Fibroblast of upper back skin (primary cell): ENCODE measurements at places on chromosomes 3 and 15.

DNA sequence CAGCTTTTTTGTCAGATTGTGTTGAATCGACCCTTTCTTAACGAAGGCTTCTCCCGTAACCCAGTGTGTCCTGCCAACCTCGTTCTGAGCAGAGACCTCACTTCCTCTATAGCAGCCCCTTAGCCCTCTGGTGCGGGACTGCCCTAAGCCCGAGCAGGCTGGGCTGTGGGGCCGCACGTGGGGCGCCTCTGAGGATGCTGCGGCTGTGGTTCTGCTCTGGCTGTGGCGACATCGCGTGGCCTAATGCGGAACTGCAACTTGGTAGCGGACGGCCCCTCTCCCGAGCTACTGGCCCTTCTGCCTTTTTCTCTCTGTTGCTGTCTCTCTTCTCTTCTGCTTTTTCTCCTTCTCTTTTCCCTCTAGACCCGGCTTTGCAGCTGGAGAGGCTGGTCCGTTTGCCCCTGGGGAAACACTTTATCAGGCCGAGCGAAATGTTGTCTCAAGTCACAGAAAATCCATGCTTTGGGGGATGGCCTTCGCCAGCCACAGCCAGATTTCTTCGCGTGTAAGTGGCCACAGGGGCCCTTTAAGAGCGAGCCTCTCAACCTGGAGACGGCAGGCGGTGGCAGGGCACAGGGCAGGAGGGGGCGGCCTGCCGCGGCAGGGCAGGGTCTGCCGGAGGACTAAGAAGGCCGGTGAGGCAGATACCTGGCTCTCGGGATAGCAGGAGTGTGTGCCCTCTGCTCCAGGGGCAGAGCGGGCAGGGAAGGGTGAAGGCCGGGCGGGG, 19.4 kb upstream of the KIF23 start:
- peak; percentile 69 for DNase-seq

- no peak for DNase-seq
Observed at GRCh38 chr3:130627143-130627855, 110.3 kb downstream of the COL6A6 start.

DNA sequence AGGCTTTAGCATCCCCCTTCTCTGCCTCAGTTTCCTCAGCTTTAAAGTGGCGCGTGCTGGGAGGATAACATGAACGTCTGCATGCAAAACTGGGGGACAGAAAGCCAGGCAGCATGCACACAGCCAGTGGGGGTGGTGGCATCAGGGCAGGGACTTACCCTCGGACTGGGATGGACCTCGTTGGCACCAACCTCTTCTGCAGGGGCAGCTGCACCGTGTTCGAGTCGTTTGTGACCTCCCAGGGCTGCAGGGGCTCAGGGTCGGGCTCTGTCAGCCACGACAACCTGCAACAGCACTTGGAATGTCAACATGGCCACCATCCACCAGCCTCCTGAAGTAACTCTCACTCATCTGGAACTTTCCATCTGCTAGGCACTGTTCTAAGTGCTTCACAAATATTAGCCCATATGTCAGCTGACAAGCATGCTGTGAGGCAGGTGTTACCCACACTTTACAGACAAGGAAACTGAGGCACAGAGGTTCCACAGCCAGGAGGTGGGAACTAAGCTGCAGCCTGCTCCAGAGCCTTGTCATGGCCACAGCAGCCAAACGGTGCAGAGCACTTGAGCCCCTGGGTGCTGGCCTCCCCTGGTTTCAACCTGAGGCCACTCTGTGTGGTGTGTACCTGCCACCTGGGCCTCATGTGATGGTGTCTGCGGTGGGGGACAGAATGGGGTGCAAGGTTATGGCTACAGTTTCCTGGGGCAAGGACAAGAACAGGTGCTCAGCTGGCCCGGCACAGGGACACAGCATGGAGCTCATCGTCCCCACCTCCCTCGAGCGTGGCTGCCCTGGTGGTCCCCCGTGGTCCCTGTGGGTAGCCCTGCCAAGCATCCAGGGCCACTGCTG, 6.7 kb downstream of the C3orf22 start:
- DNase-seq = no peak

- DNase-seq = no peak
Observed at GRCh38 chr3:4634894-4635293, 141.7 kb downstream of the ITPR1 start.

DNA sequence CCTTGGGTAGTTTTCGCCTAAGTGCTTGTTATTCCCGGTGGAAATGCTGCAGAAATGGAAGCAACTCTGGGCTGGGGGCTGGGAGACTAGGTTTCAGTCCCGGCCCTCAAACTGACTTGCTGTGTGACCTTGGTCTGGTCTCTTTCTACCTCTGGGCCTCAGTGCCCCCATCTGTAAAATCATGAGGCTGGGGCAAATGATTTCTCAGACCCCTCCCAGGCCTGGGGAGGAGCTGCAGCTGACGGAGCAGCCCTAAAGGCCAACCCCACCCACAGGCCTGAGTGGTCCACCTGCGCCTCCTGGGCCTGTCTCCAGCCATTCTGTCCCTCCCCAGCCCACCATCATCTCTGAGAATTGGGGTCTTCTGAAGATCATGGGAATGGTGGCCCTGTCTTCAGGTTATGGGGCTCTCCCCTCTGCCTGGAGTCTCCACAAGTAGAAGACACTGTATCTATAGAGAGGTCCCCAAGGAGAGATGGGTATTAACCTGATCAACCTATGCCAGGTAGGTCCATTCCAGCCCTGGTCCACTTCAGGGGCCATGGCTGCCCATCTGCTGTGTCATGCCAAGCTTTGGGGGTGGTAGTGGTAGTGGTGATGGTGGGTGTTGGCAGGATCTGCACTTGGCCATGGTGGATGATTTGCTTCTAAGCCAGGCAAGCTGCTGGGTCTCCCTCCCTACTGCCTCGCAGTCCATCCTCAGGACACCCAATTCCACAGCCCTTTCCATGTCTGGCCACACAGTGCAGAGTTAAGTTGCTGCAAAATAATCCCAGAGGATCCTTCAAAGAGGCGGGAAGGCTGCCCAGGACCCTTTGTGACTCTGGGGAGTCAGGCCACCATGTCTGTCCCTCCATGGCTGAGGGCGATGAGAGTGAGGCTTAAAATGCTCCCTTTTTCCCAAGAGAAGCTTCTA, 46.0 kb downstream of the ITGA11 start:
- DNase-seq = no peak

DNA sequence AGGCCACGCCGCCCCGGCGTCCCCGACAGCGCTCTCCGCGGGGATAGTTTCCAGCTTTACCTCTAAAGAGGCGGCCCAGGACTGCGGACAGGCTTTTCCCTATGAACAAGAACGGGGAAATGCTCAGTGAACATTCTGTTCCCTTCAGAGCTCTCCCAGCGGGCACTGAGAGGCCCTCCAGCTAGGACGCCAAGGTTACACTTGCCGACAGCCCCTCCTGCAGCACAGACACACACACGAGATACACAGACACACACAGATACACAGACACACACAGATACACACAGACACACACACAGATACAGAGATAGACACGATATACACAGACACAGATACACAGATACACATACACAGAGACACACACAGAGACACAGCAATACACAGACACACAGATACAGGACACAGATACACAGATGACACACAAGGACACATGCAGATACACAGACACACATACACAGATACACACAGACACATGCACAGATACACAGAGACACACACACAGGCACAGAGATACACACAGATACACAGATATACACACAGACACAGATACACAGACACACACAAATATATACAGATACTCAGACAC, 533 bp upstream of the OCA2 start:
- DNase-seq = no peak

- no peak for DNase-seq
Observed at GRCh38 chr3:73228959-73229358, 167.5 kb downstream of the EBLN2 start.

GRCh38 chr15:45351227-45351626, 27.1 kb downstream of the GATM start:
- peak; percentile 2 for DNase-seq

GRCh38 chr3:71070497-71071463, 512.7 kb downstream of the FOXP1 start:
- DNase-seq = no peak

DNA sequence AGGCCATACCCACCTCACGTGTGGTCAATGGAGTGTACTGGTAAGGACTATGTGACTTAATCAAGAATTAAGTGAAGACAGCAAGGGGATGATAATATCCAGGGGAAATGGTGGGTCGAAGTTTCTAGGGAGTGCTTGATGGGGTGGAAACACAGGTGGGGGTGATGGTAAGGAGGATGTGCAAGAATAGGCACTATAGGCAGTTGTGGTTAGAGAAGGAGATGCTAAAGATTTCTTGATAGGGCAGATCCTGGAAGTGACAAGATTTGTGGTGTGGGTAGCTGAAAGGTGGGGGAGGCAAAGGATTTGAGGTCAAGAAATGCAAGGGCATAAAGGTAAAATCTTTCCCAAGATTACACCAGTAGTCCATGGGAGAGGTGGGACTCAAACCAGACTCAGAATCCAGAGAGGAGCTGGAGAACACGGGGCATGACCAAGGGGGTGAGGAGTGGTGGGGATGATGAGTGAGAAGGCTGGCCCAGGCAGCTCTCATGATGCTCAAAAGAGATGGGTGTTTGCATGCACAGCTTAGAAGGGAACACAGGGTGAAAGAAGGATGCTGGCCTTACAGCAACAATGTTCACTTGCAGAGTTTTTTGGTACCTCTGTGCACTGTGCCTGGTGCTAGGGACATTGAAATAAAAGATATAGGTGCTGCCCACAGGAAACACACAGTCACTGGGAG, 78.4 kb downstream of the CCR1 start:
- DNase-seq = no peak

GRCh38 chr3:171129827-171130226, 103.3 kb upstream of the SLC2A2 start:
- peak; percentile 62 for DNase-seq

- DNase-seq = peak; percentile 3
Observed at GRCh38 chr15:33675246-33675645, 293.1 kb upstream of the CHRM5 start.

DNA sequence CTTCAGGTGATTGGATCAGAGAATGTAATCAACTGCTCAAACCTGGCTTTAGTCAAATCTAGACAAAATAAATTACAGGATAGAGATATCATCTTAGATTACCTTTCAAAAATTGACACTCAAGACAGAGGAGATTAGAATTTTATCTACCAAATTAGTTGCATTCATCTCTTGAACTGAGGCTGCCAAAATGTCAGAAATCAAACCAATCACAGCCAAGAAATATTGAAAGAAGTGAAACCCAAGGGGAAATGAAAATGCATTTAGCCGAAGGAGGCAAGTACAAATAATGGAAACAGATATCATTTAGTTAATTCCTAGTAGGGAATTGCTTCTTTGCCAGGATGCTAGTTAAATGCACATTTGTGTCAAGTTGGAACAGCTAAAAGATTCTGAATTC, 261.1 kb upstream of the PDZRN3 start:
- DNase-seq = no peak

GRCh38 chr15:36793205-36793873, 213.9 kb downstream of the CDIN1 start:
- no peak for DNase-seq

- DNase-seq = peak; percentile 98
Observed at GRCh38 chr15:29612096-29612495, 210.2 kb downstream of the TJP1 start.

GRCh38 chr3:11140030-11140712, 14.1 kb upstream of the HRH1 start:
- peak; percentile 39 for DNase-seq

DNA sequence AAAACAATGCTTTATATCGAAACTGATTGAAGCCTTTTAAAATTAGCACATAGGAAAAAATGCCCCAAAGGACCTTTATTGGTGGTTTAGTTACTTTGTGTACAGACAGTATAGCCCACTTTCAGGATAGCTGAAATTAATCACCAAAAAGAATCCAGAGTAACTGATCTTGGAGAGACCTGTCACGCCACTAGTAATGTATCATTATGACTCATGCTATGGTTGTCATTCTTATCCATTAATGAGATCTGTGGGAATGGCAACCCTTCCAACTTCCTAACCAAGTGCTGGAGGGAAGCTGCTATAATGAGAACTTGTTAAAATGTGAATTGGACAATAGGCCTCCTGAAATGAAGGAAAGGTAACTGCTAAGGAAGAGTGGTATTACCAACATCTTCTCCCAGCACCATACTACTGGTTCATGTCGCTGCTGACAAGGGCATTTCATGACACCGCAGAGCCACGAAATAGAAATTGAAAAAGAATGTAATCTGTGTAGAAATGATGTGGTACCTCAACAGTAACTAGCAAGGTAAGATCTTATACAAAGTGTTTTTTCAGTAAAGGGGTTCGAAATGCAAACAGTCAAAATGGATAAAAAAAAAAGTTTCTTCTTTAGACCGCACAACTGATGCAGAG, 7.1 kb upstream of the EMC4 start:
- DNase-seq = peak; percentile 72

- DNase-seq = peak; percentile 5
Observed at GRCh38 chr3:42264399-42265058, 1.5 kb downstream of the CCK start.

DNA sequence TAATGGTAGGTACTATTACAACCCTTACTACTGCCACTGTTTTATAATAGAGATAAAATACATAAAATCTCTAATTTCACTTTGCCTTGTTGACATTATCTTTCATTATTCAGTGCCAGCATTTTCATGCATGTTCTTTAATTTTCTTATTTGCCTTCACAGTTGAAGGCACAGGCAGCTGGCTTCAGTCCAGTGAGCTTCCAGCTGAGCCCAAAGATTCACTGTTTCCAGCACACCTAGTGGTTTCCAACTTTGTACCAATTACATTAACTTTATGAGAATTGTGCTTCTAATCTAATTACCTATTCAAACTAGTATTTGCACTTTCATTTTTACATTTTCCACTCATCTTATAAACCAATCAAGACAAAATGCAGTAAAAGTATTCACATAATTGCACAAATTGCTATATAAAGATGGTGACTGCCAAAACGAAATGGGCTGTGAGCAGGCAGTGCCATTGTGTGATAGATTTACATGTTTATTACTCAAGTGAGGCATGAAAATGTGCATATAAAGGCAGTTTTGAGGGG, 228.3 kb downstream of the MFSD1 start:
- DNase-seq = no peak

DNA sequence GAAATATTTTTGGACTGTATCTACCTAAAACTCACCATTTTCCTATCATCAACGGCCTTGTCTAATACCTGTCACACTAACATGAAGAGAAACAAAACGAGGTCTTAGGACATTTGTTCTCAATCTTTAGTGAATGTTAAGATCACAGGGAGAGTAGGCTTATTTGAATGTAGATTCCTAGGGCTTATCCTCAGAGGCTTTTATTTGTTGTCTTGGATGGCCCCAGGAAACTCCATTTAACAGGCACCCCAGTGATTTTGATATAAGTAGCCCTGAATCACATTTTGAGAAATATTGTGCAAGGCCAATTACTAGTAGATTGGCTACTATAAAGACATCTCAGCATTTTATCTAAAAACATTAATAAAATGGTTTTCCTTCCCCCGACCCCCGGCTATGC, 367.4 kb downstream of the GAP43 start:
- DNase-seq = no peak
